NCI-H2029 (cell line): ENCODE measurements at places on chromosomes 2 and 18.

GRCh38 chr18:48222118-48222517 lies 187.1 kb downstream of the ZBTB7C start:
- DNase-seq: peak; percentile 96

DNA sequence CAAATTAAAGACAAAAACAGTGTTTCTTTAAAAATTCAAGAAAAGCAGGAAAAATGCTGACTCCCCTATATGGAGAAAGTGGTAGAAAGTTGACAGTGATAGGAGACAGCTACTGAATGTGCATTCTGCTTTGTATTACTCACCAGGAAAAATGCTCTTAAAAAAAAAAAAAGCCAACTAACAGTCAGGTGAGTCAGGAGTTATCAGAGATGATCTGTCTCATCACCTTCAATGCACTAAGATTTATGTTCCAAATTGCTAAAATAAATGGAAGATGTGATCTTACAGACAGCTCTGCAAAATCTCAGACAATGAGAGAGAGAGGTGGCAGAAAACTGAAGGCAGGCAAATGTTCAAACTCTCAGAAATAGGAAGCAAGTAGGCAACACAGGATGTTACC lies 47.6 kb upstream of the ZNF521 start:
- no peak for DNase-seq

- no peak for DNase-seq
Observed at GRCh38 chr2:10059552-10060335, 16.4 kb downstream of the KLF11 start.

DNA sequence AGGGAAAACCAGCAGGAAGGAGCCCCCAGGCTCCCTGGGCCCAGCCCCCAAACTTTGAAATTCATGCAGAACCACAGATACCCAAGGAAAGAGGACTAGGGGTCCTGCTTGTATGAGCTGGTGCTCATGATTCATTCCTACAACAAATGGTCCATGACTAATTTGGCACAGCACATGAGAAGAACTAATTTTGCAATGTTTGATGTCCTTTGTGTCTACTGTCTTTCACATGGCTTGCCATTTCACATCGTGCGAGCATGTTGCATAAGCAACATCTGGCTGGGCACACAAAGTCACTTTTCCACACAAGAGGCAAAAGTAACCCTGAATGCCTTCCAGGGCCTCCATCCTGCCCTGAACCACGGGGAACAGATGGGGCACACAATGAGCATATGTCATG lies 149.6 kb upstream of the APCDD1 start:
- no peak for DNase-seq

DNA sequence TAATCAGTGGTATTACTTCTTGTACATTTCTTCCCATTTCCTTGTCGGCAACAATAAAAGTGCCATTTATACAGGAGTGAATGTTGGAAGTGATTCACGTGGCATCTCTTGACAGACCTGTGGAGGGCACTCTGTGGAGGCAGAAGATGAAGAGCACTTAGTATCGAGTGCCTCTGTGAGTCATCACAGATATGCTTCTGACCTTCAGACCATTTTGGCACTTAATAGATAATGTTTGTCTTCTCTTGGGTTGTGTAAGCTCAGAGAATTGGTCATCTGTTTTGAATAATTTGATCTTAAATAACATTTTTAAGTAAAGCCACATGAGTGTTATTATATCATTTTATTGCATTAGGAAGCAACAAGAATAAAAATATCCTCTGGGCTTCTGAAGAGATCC lies 305.5 kb downstream of the PTPRM start:
- peak; percentile 50 for DNase-seq

GRCh38 chr18:9233771-9234440 lies 97.3 kb downstream of the ANKRD12 start:
- DNase-seq: no peak

GRCh38 chr2:85601771-85602475 lies 575 bp downstream of the TMEM150A start:
- DNase-seq: no peak

- DNase-seq: no peak
Observed at GRCh38 chr2:234451852-234452625, 44.8 kb downstream of the ARL4C start.

DNA sequence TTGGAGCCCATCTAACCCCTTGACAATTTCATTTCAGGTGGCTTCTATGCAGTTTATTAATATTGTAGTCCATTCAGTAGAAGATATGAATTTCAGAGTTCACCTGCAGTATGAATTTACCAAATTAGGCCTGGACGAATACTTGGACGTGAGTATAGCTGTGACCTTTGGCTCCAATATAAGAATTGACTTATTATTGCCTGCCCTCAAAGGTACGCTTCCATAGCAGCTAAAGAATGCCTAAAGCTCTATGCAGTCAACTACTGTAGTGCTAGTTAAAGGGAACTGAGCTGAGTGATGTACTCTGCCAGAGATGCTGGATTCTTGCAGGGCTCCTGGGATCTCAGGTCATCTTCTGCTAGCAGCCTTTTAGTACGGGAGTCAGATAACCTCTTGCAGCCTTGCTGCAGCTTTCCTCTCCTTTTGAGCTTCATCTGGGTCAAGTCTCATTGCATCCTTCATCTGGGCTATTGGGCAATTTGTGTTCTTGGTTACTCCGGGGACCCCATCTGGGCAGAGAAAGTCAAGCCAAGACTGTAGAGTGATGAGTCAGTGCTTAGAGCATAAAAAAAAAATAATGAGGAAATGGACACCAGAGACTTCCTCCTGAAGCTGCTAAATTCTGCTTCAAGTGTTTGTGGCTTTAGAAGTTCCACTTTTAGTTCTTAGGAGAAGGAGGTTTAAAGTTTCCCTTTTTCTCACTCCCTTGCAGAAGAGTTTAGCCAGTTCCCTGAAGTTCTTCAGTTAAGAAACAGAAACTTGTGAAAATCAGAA lies 105.6 kb downstream of the PRPF40A start:
- no peak for DNase-seq

GRCh38 chr18:37711766-37712505 lies 146.3 kb upstream of the CELF4 start:
- no peak for DNase-seq

- DNase-seq: no peak
Observed at GRCh38 chr2:147631294-147631693, 213.5 kb upstream of the ACVR2A start.
